ENCODE measurements at places on chromosomes 12 and 14. TPM values are rescaled to one million over a fixed set of nuclear protein-coding genes. Genes with fewer than 3 reads are reported as not detected.

DNA sequence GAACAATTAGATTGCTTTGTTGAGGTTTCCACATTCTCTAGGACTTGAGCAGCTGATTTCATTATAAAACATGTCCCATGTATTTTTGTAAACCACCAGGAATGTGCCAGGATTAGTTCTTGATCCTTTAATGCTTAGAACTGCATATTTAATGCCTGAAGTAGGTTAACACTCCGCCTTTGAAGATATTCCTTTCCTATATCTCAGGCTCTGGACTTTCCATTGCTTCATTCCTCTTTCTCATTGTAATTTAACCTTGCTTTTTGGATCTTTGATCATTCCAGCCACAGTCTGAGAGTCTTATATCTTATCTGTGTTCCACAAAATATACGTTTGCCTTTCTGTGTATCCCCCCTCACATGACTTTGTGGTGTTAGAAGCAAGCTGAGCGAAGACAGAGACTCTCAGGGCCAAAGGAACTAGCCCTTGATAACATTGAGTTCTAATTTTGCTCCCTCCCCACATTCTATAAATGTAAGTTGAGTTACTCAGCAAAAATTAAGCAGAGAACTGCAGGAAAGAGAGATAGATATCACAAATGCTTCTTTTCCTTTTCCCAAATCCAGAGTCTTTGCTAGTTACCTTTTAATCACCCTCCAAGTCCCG, 2.4 kb upstream of the CLEC1B start:
- DNase-seq, result no peak
- H3K27me3 ChIP-seq, result peaks cover 2% of the 10 kb centered on the region
- no peak overlapping the region for H3K4me3 ChIP-seq
- no peak overlapping the region for H3K27ac ChIP-seq
- no peaks in the 10 kb centered on the region for H3K4me1 ChIP-seq

- H3K4me1 ChIP-seq, result peaks cover 4% of the 10 kb centered on the region
- no peaks in the 10 kb centered on the region for H3K36me3 ChIP-seq
- no peak overlapping the region for H3K27ac ChIP-seq
- DNase-seq, result no peak
Measured at GRCh38 chr12:84789184-84789583, 123.4 kb downstream of the SLC6A15 start.

DNA sequence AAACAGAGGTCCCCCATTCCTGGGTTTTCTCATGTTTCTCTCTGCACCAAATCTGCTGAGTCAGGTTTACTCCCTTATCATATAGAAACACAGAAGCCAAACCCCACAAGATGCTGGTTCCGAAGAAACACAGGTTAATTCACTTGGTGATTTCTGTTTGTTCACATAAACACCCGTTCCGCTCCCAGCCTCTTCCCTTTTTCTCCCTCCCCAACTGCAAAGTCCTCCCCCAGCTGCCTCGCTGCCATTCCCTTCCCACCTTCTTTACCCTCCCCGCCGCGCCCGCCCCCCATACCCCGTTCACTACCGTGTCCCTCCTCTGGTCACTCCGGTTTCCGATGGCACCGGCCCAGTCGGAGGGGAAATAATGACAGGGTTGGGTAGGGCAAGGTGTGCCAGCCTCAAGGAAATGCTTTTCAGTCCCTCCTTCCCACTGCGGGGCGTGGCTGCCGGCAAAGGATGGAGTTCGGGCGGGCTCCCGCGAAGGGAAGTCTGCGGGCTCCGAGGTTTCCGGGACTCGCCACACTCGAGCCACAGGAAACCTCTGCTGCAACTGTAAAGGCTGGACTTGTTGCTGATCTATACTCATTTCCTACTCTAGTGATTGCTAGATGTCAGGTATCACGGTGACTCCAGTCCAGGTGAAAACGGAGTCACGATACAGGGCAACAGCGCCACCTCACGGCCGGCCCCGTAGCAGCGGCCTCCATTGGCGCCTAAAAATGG, at the start of gene STYK1:
STYK1 (minus strand) TSS at position 394 of the 726 bp plus-strand sequence. CDS start 39,434 bp downstream, outside the sequence.
- peak within 1 kb of the TSS; percentile 73 for H3K4me3 ChIP-seq
- no peak within 1 kb of the TSS for H3K27ac ChIP-seq
- H3K36me3 ChIP-seq, result no peaks in the 10 kb centered on the region
- DNase-seq, result no peak

Gene ZC2HC1C
- total RNA-seq, result 0.62 TPM

Gene KCNJ8
- total RNA-seq, result not detected

- no peak for DNase-seq
- H3K4me3 ChIP-seq, result no peak overlapping the region
- peaks cover 5% of the 10 kb centered on the region for H3K4me1 ChIP-seq
- H3K27me3 ChIP-seq, result no peaks in the 10 kb centered on the region
Measured at GRCh38 chr12:90124914-90125313, 416.3 kb upstream of the ATP2B1 start.

Gene CLEC6A
- total RNA-seq, result not detected

Gene CLEC7A
- not detected for total RNA-seq

Gene TAS2R10
- total RNA-seq, result 1.1 TPM

- DNase-seq, result no peak
- H3K4me1 ChIP-seq, result peaks cover 8% of the 10 kb centered on the region
- H3K36me3 ChIP-seq, result no peaks in the 10 kb centered on the region
- no peak overlapping the region for H3K27ac ChIP-seq
Measured at GRCh38 chr12:75632442-75632841, 121.0 kb upstream of the KRR1 start.

GRCh38 chr14:99257122-99257672, 14.8 kb downstream of the BCL11B start:
- H3K4me1 ChIP-seq, result peaks cover 15% of the 10 kb centered on the region
- DNase-seq, result no peak
- H3K36me3 ChIP-seq, result no peaks in the 10 kb centered on the region
- H3K4me3 ChIP-seq, result no peak overlapping the region

Gene PWP1
- 42.2 TPM for total RNA-seq

- peaks cover 4% of the 10 kb centered on the region for H3K4me1 ChIP-seq
- peaks cover 21% of the 10 kb centered on the region for H3K36me3 ChIP-seq
- H3K27ac ChIP-seq, result no peak overlapping the region
- no peaks in the 10 kb centered on the region for H3K27me3 ChIP-seq
- H3K4me3 ChIP-seq, result no peak overlapping the region
Measured at GRCh38 chr14:104937694-104938365, 13.2 kb downstream of the PLD4 start.

GRCh38 chr14:59277659-59278058, 89.2 kb downstream of the DAAM1 start:
- peaks cover 58% of the 10 kb centered on the region for H3K4me1 ChIP-seq
- no peak for DNase-seq
- H3K4me3 ChIP-seq, result no peak overlapping the region
- no peaks in the 10 kb centered on the region for H3K27me3 ChIP-seq

DNA sequence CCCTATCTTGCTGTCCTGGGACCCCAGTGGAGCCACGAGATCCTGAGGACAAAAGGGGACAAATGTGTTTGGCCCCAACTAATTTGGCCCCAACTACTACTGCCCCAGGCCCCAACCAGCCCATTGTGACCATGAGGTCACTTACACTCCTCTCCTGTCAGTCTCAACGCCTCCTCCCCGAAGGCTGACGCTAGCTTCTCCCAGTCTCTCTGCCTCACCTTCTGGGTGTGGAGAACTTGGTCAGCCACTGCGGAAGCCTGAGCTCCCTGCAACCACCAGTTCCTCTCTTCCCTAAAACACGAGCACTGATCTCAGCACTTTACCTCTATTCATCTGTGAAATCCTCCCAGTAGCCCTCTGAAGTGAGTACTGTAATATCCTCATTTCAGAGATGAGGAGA, 13.3 kb downstream of the FAM181A start:
- peak overlapping the region; percentile 99 for H3K27ac ChIP-seq
- DNase-seq, result no peak

GRCh38 chr14:20332431-20332787, 670 bp downstream of the CCNB1IP1 start:
- H3K27me3 ChIP-seq, result no peaks in the 10 kb centered on the region
- H3K36me3 ChIP-seq, result no peaks in the 10 kb centered on the region
- peaks cover 39% of the 10 kb centered on the region for H3K4me1 ChIP-seq
- peak overlapping the region; percentile 99 for H3K4me3 ChIP-seq
- DNase-seq, result no peak

DNA sequence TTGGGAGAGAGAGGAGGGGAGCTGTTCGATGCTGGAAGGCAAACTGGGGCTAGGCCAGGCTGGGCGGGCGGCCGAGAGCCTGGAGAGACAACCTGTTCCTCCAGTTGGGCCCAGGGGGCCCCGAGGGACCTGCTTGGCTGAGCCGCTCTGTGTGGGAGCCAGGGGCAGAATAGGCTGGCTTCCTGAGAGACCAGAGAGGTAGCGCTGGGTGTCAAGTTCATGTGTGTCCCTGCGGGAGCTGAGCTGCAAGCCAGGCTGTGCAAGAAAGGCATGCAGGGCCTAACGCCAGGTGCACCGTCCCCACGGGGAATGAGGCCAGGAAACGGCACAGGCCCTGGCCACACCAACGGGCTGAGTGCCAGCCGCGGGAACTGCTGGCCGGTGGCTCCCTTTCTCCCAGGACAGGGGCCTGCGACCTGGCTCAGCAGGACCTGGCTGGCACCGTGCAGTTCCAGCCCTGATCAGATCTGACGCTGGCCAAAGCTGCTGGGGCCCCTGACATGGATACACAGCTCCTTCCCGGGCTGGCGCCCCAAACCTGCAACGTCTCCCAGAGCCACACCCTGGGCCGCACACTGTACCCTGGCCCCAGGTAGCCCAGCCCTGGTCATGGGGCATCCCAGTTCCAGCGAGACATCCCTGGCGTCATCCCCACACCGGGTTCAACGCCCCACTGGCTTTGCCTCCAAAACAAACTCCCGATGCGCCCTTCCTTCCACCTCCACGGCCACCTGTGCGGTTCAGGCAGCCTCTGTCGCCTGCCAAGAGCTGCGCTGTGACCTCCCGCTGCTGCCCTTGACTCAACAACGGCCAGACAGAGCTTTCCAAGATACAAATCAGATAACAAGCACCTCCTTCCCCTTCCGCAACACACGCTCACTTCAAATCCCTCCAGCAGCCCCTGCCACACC, 65.0 kb downstream of the RFLNA start:
- H3K36me3 ChIP-seq, result peaks cover 25% of the 10 kb centered on the region
- no peak for DNase-seq
- peaks cover 11% of the 10 kb centered on the region for H3K4me1 ChIP-seq
- H3K4me3 ChIP-seq, result no peak overlapping the region
- H3K27me3 ChIP-seq, result no peaks in the 10 kb centered on the region

GRCh38 chr14:34051966-34052657, 101.2 kb upstream of the EGLN3 start:
- H3K27ac ChIP-seq, result no peak overlapping the region
- DNase-seq, result no peak
- H3K4me1 ChIP-seq, result peaks cover 20% of the 10 kb centered on the region
- H3K4me3 ChIP-seq, result no peak overlapping the region
- no peaks in the 10 kb centered on the region for H3K36me3 ChIP-seq

Gene OVCH1
- total RNA-seq, result 0.89 TPM

DNA sequence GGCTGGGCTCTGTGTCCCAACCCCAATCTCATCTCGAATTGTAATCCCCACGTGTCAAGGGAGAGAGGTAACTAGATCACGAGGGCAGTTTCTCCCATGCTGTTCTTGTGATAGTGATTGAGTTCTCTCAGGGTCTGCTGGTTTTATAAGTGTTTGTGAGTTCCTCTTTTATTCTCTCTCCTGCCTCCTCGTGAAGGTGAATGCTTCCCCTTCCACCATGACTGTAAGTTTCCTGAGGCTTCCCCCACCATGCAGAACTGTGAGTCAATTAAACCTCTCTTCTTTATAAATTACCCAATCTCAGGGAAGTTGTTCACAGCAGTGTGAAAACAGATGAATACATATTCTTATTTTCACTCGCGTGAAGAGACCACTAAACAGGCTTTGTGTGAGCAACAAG, 148.2 kb downstream of the TMEM30B start:
- peaks cover 1% of the 10 kb centered on the region for H3K36me3 ChIP-seq
- no peak overlapping the region for H3K27ac ChIP-seq
- H3K4me3 ChIP-seq, result no peak overlapping the region
- peaks cover 23% of the 10 kb centered on the region for H3K4me1 ChIP-seq
- DNase-seq, result no peak

DNA sequence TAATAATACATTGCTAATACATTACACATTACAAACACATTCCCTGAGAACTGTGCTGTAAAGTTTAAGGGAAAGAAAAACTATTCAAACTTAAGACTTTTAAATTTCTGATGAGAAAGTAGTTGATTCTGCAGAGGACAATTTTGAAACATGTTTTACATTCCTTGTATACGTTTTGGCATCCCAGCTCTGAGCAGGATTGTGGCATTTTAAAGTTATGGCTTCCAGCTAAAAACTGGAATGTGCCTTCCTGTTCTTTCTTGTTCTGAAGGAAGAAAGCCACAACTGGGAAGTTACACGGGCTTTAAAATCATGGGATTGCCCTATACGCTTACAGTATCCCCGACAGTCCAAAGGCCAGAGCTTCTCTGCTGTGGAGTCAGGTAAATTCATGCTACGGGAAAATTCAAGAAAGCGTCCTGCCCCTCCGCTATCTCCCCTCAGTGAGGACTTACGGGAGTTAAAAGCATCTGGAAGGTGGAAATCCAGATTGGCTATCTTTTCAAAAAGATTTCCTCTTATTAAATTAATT, 10.8 kb upstream of the KLHL42 start:
- peaks cover 7% of the 10 kb centered on the region for H3K4me1 ChIP-seq
- H3K27me3 ChIP-seq, result no peaks in the 10 kb centered on the region
- no peak overlapping the region for H3K27ac ChIP-seq

Gene RPL10L
- not detected for total RNA-seq

- no peaks in the 10 kb centered on the region for H3K36me3 ChIP-seq
- no peaks in the 10 kb centered on the region for H3K27me3 ChIP-seq
- H3K27ac ChIP-seq, result no peak overlapping the region
- H3K4me3 ChIP-seq, result no peak overlapping the region
Measured at GRCh38 chr12:51898937-51899336, 8.4 kb upstream of the ACVRL1 start.

DNA sequence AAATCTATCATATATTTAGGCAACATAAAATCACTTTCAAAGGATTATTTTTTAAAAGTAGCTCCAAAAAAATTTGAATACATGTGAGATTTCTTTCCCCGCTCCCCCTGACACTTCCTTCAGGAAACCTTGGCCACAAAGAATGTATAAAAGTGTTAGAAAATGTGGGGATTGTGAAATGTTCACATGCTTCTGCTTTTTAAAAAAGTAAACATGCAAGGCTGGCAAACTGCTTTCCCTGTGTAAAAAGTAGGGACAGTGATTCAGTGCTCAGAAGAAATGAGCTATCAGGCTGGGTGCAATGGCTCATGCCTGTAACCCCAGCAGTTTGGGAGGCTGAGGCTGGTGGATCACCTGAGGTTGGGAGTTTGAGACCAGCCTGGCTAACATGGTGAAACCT, 26.6 kb downstream of the MBIP start:
- H3K27ac ChIP-seq, result no peak overlapping the region
- DNase-seq, result no peak
- H3K36me3 ChIP-seq, result peaks cover 13% of the 10 kb centered on the region

GRCh38 chr12:30823156-30823699, 68.5 kb upstream of the CAPRIN2 start:
- peak overlapping the region; percentile 67 for H3K27ac ChIP-seq
- H3K27me3 ChIP-seq, result peaks cover 6% of the 10 kb centered on the region
- peaks cover 7% of the 10 kb centered on the region for H3K4me1 ChIP-seq

GRCh38 chr14:75494896-75495295, 27.4 kb upstream of the BATF start:
- H3K4me1 ChIP-seq, result no peaks in the 10 kb centered on the region
- no peak for DNase-seq
- peaks cover 6% of the 10 kb centered on the region for H3K27me3 ChIP-seq
- H3K36me3 ChIP-seq, result no peaks in the 10 kb centered on the region
- no peak overlapping the region for H3K27ac ChIP-seq

Data from chondrocyte (in vitro differentiated cells).